ENCODE measurements at places on chromosomes 5 and 9. TPM values are rescaled to one million over a fixed set of nuclear protein-coding genes. Genes with fewer than 3 reads are reported as not detected.

- DNase-seq = no peak
Measured at GRCh38 chr5:67383451-67383850, 186.9 kb upstream of the CD180 start.

GRCh38 chr9:80632041-80632440 is 1057.3 kb downstream of the TLE1 start:
- no peak for DNase-seq

DNA sequence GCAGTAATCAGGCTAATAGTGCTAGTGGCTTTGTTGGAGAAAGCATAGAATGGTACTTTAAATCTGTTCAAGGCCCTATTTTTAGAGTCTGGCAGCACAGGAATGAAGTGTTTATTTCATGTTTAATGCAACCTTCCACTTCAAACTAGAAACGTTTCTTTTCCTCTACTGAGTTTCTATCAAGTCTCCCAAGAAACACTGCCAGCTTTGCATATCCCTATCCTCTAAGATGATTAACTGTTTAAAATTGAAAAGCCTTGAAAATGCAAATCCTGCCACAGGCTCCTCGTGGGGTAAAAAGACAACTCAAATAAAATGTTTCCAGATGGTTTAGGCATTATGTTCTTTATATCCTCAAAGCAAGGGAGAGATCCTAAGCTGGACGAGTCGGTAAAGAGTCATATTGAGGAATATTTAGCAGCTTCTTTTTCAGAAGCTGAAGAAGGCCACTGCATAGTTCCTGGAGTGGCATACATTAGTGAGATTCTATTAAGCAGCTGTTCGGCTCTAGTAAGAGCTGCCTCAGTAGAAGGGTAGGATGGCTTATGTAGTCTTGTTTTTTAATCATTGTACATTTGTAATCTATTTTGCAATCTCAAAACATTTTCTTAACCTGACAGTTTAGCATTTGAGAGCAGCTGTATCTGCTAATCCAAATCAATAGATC is 251.2 kb downstream of the CHSY3 start:
- DNase-seq = no peak

Gene KIF24
- polyA plus RNA-seq = 3.7 TPM

All from spinal cord (tissue), 10 donors.